ENCODE measurements at places on chromosomes 2 and 18. TPM values are rescaled to one million over a fixed set of nuclear protein-coding genes. Genes with fewer than 3 reads are reported as not detected.
A peak's percentile ranks its signal among the peaks of the same experiment; 100 is the strongest.

DNA sequence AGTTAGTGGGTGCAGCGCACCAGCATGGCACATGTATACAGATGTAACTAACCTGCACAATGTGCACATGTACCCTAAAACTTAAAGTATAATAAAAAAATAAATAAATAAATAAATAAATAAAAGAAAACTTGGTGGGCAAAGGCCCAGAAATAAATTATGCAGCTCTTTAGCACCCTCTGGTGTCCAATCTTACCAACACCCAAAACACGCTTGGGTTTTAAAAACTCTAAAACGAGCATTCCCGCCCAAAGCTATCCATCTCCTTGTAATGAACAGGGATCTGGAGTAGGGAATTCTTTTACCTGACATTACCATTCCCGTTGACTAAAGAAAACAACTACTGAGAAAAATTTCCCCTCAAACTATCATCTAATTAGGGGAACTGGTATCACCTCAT is 2005.9 kb upstream of the CELF4 start:
- H3K4me3 ChIP-seq, result no peak overlapping the region
- DNase-seq, result no peak
- H3K36me3 ChIP-seq, result no peaks in the 10 kb centered on the region
- no peaks in the 10 kb centered on the region for H3K27me3 ChIP-seq
- no peaks in the 10 kb centered on the region for H3K4me1 ChIP-seq

DNA sequence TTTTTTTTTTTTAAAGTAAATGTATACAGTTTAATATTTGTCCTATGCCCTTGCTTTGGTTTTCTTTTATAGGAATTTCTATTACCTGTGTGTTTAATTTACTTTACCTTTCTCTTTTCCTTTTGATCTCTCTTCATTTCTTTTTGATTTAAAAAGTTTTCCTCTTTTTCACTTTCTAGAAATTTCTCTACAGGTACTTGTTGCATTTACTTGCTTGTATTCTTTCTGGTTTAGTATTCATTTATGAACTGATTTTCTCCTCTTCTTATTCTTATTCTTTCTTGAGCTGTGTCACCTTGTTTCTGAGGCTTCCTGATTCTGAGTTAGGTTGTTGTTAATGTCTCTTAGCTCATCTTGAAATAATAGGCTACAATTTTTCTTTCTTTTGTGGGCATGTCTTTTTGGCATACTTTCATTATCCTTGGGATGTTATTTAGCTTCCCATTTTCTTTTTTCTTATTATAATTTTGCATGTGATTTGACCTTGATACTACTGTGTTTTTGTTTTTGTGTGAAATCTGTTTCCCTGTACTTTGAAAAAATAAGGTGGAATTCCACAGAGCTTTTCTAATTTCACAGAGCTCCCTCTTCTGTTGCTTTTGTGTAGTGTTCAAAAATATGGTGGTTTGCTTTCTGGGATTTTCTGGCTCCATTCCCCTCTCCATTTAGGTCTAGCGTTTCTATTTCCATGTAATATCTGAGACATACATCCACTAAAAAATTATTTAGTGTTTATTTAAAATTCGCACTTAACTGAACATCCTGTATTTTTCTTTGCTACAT is 25.5 kb upstream of the ALMS1 start:
- DNase-seq, result no peak
- peaks cover 26% of the 10 kb centered on the region for H3K27me3 ChIP-seq
- H3K27ac ChIP-seq, result no peak overlapping the region
- no peak overlapping the region for H3K4me3 ChIP-seq

GRCh38 chr2:106579750-106580197 is 92.6 kb downstream of the CD8B2 start:
- DNase-seq, result no peak
- H3K4me3 ChIP-seq, result no peak overlapping the region
- peaks cover 48% of the 10 kb centered on the region for H3K4me1 ChIP-seq
- H3K27me3 ChIP-seq, result peaks cover 26% of the 10 kb centered on the region
- H3K36me3 ChIP-seq, result no peaks in the 10 kb centered on the region

DNA sequence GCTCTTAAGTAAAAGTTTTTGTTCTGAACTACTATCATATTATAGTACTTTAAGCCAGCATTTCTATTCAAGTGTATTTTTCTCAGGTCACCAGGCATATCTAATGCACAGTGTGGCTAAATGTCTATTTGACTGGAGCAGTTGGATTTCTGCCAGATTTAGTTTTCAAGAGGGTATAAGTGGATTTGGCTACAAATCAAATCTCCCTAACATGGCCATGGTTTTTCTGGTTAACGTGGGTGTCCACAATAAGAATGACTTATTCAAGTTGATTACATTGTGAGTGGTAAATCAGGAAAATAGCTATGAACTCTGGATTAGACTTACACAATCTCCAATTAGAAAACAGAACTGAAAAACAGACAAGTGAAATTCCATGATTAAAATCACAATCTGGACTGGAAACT is 5.7 kb upstream of the CHN1 start:
- DNase-seq, result no peak
- H3K36me3 ChIP-seq, result no peaks in the 10 kb centered on the region
- peaks cover 7% of the 10 kb centered on the region for H3K27me3 ChIP-seq
- no peak overlapping the region for H3K4me3 ChIP-seq
- no peak overlapping the region for H3K27ac ChIP-seq
- H3K4me1 ChIP-seq, result peaks cover 12% of the 10 kb centered on the region

DNA sequence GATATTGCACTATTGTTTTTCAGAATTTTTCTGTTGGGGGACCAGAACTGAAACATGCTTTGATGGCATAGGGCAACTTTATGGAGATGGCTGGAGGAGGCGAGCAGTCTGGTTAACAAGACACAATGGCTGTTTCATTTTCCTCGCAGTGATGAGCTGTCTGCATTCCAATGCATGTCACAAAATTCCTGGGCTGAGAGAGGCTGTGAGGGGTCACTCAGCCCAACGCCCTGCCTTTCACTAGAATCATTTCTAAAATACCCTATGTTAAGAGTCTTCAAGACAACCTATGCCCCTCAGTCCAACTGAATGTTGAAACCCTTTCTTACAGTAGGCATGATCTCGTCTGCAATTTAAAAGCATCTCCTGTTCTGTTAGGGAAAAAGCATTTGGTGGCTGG is 1090.0 kb downstream of the BCL11A start:
- H3K36me3 ChIP-seq, result no peaks in the 10 kb centered on the region

GRCh38 chr2:9115229-9115628 is 91.4 kb upstream of the ASAP2 start:
- no peaks in the 10 kb centered on the region for H3K36me3 ChIP-seq
- no peaks in the 10 kb centered on the region for H3K27me3 ChIP-seq
- H3K4me3 ChIP-seq, result no peak overlapping the region
- no peak for DNase-seq

GRCh38 chr2:190170673-190171072 is 108.1 kb upstream of the MSTN start:
- no peak for DNase-seq
- H3K36me3 ChIP-seq, result no peaks in the 10 kb centered on the region
- H3K27ac ChIP-seq, result no peak overlapping the region
- no peaks in the 10 kb centered on the region for H3K27me3 ChIP-seq
- no peaks in the 10 kb centered on the region for H3K4me1 ChIP-seq
- no peak overlapping the region for H3K4me3 ChIP-seq

- DNase-seq, result no peak
- no peak overlapping the region for H3K4me3 ChIP-seq
- H3K36me3 ChIP-seq, result no peaks in the 10 kb centered on the region
- peaks cover 19% of the 10 kb centered on the region for H3K4me1 ChIP-seq
These were observed 171.8 kb upstream of the LHCGR start for GRCh38 chr2:48927355-48927754.

DNA sequence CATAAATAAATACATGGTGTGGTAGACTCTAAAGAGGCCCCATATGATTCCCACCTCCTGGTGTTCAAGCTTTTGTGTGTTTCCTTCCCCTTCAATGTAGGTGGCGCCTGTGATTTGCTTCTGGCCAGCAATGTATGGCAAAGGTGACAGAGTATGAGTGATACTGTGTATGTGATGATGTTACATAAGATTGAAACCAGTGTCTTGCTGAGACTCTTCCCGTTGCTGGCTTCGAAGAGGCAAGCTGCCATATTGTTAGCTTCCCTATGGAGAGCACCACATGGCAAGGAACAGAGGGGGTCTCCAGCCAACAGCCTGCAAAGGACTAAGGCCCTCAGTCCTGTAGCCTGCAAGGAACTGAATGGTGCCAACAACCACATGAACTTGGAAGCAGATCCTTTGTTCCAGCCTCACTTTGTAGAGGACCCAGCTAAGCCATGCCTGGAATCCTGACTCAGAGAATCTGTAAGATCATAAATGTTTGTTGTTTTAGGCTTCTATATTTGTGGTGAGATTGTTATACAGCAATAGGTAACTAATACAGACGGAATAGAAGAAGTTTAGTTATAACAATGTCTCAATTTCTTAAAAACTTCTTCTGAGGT is 1.7 kb upstream of the SMAD4 start:
- peaks cover 11% of the 10 kb centered on the region for H3K36me3 ChIP-seq
- H3K27me3 ChIP-seq, result peaks cover 3% of the 10 kb centered on the region
- peak overlapping the region; percentile 99 for H3K27ac ChIP-seq
- H3K4me3 ChIP-seq, result peak overlapping the region; percentile 97

DNA sequence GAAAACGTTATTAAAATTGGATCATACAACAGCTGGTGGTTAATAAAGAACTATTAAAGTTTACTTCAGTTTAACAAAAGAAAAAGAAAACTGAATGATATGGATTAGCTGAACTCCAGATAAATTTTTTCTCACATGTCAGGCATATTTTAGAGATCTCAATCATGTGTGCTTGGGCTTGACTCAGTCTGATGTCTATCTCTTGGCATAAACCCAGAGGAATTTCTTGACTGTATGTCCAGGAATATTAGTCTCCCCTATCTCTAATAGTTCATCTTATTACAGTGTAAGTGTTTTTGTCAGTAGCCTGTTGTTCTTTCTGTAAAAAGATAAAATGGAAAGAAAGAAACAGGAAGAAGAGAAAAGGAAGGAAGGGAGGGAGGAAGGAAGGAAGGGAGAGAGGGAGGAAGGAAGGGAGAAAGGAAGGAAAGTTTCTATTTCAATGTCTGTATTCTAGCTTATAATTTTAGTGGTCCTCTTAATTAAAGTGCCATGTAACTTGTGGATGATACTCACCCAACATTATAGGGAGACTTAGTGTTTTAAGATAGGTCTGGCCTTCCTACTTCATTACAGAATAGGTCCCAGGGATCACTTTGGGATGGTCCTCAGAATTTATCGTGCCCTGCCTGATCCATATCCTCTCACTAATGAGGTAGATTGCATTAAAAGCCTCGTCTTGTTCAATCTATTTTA is 99.7 kb upstream of the UGP2 start:
- peaks cover 5% of the 10 kb centered on the region for H3K4me1 ChIP-seq
- H3K4me3 ChIP-seq, result no peak overlapping the region
- no peaks in the 10 kb centered on the region for H3K27me3 ChIP-seq
- DNase-seq, result no peak
- no peaks in the 10 kb centered on the region for H3K36me3 ChIP-seq

DNA sequence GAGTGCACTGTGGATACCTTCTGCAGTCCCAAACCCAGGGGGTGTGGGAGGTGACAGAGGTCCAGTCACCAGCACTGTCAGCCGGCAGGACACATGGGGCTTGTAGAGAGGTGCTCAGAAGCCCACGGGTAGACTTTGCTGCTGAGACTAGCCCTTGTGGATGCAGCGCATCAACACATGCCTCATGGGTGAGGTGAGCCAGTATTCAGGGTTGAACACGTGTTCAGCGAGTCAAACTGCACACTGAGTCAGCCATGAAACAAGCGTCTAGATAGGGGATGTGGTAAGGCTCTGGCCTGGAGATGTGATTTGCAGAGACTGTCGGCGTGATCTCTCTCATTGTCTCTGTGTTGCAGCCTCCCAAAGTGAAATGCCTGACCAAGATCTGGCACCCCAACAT is 35.8 kb upstream of the SCLY start:
- no peak overlapping the region for H3K27ac ChIP-seq
- DNase-seq, result peak; percentile 39
- H3K36me3 ChIP-seq, result peaks cover 29% of the 10 kb centered on the region
- H3K27me3 ChIP-seq, result no peaks in the 10 kb centered on the region
- peaks cover 5% of the 10 kb centered on the region for H3K4me1 ChIP-seq

DNA sequence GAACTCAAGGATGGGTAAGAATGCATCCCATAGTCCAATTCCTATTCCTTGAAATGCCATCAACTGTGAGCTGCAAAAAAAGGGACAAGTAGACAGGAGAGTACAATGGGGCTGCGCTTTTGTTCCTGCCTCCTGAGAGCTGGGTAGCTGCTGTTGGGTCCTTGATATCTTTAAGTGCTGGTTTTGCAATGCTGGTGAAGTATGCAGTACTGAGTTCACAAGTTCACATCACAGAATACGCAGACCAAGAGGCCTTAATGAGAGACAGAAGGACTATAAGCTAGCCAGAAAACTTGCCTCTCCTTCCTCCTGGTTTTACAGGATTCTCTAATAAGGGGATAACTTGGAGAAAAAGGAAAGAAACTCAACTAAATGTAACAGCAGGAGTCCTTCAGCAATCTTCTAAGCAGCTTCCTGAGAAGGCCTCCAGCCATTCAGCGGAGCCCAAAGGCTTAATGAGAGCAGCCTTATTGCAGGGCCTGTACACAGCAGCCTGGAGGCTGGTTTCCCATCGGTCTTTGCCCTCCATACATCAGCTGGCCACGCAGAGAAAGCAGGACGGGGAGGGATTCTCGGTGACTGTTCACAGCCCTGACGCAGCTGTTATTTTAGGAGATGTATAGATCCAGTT is 293.1 kb downstream of the CDCA7 start:
- H3K27ac ChIP-seq, result no peak overlapping the region
- no peaks in the 10 kb centered on the region for H3K27me3 ChIP-seq
- peaks cover 11% of the 10 kb centered on the region for H3K4me1 ChIP-seq
- no peak for DNase-seq
- no peak overlapping the region for H3K4me3 ChIP-seq

The IL1RL2 gene
- 2.0 TPM for total RNA-seq

The LRP1B gene
- total RNA-seq, result 16.0 TPM

The CTAGE1 gene
- total RNA-seq, result not detected

The DCDC2C gene
- total RNA-seq, result not detected

The SERPINB11 gene
- 1.4 TPM for total RNA-seq

The UCN gene
- 0.74 TPM for total RNA-seq
